Aorta (tissue), 5 donors: ENCODE measurements at places on chromosomes 13 and 19.

DNA sequence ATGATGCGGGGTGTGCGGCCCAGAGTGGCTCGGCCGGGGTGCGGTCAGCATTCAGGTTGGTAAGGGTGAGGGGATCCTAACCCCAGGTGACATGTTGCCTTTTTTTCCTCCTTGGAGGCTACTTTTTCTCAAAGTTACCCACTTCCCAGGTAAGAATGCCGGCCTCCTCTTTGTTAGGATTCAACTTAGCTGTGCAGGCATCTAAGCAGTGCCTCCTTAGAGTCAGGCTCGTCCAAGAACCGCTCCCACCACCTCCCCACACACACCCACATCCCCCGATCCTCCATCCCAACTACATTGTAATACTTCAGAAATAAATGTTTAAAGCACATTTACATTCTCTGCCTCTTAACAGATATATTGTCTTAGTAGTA is 733 bp upstream of the ENOX1 start:
- no peak for DNase-seq

- DNase-seq: no peak
Observed at GRCh38 chr19:29770648-29771047, 41.1 kb upstream of the CCNE1 start.

GRCh38 chr13:98821372-98822224 is 69.1 kb upstream of the SLC15A1 start:
- DNase-seq: no peak

GRCh38 chr13:103009051-103009840 is 57.0 kb downstream of the SLC10A2 start:
- DNase-seq: no peak

DNA sequence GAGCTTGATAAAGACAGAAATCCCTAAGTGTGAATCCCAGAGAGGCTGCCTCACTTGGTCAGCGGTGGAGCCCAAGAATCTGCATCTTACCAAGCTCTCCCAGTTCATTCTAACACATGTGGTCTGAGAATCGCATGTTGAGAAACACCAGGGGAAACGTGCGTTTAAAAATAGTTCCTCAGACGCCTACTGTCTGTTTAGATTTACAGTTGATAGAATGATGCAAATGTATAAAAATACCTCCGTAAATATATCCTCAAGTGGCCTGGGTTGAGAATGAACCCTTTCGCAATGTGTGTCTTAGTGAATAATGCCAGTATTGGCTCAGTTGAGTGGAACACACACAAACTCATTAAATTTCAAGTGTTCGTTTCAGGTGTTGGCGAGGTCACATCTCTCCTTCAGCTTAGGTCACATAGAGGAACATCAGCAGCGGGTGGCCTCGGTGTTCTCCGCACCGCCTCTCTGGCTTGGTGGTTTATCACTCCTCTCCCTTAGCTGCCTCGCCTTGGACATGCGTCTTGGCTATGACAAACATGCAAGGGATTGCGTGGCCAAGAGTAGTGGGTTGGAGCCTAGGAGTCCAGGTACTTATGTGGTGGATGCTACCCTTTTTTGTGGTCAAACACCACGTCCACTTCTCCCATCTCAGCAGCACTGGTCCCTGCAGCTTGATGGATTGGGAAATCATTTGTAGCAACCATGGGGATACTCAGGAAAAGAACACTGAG is 117.6 kb upstream of the SPATA13 start:
- DNase-seq: no peak

GRCh38 chr13:75961911-75962310 is 325.8 kb downstream of the LMO7 start:
- DNase-seq: no peak

DNA sequence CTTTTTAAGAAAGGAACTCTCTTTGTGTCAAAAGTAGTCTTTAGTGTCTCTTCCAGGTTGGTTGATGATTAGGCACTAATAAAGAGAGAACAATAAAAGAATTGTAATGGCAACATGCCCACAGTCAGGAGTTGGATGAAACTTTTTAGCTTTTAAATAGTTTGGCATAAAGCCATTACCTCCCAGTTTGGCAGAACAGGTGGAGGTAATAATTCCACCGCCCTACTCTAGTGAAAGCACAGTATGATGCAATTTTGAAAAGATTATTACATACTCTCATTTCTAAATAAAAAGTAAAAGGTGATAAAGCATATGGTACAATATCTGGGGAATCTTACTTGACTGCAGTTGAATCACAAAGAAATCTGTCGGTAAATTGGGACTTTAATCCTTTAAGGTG is 497.6 kb downstream of the SUCLA2 start:
- no peak for DNase-seq

DNA sequence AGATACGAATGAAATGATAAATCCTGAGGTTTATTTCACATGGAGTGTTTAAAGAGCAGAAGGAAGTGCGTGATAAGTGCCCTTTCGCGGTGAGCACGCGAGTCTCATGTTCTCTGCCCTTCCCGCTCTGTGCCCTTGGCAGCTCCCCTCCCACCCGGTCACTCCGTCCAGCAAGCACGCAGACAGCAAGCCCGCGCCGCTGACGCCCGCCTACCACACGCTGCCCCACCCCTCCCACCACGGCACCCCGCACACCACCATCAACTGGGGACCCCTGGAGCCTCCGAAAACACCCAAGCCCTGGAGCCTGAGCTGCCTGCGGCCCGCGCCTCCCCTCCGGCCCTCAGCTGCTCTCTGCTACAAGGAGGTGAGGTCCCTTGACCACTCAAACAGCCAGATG is 37.4 kb upstream of the TEX29 start:
- no peak for DNase-seq
